ENCODE measurements at places on chromosomes 3 and 15. TPM values are rescaled to one million over a fixed set of nuclear protein-coding genes. Genes with fewer than 3 reads are reported as not detected.

Gene RPUSD2
- total RNA-seq, result 13.7 TPM

Gene IFT57
- 29.4 TPM for total RNA-seq

Gene ANKRD34C
- not detected for total RNA-seq

GRCh38 chr3:142898346-142899213, 9.7 kb upstream of the PCOLCE2 start:
- no peak for DNase-seq

Gene A4GNT
- not detected for total RNA-seq

Gene PPM1L
- total RNA-seq, result 2.7 TPM

GRCh38 chr15:77966540-77967234, 110.8 kb downstream of the TBC1D2B start:
- DNase-seq, result peak; percentile 67

DNA sequence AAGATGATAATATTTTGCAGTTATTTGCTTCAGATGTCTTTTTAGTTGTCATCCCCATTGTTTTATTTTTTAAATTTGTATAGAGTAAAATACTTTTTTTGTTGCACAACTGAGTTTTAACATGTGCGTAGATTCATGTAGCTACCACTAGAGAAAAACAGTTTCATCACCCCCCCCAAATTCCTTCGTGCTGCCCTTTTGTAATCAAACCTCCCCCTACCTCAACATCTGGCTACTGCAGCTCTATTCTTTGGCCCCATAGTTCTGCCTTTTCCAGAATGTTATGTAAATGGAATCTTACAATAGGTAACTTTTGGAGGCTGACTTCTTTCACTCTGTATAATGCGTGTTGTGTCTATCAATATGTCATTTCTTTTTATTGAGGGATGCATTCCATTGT, 232.0 kb upstream of the RASGRP1 start:
- DNase-seq, result no peak

GRCh38 chr15:91520850-91521249, 332.7 kb upstream of the SLCO3A1 start:
- no peak for DNase-seq

Gene KLF13
- 145 TPM for total RNA-seq

DNA sequence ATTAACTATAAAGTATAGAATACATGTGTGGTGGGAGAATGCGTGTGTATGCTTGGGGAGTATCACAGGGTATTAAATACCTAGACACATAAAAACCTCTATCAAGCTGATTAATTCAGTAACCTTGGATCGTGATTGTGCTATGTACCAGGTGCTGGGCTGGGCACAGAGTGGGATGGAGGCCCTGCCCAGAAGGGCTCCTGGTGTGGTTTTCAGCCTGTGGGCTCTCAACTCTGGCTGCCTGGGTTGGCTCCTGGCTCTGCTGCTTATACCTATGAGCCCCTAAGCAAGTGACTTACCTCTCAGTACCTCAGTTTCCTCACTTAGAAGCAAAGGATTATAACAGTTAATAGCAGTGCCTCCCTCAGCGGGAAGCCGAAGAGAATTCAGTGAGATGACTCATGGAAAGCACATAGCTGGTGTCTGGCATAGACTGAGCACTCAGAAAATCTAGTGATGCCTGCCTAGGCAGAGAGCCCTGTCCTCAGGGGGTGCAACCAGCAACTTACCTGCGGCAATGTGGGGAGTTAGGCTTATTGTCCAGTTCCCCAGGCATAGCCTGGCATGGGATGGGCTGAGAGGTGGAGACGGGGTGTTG, 90.6 kb upstream of the MYZAP start:
- no peak for DNase-seq

DNA sequence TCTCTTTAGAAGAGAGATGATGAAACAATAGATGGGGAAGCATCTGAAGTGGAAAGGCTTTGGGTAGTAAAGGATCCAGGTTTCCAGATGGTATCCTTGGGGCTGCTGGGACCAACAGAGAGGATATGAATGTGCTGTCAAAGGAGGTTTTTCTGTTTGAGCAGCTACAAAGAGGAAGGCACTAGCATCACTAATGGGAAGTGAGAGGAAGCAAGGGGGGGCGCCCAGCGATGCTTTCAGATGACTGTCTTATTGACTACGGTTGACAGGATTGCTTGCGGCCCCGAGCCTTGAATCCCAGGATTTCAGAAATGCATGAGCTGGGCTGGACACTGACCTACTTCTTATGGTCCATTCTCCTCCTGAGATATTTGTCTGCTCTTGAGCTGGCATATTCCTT, 103.8 kb upstream of the GALNT15 start:
- DNase-seq, result no peak

DNA sequence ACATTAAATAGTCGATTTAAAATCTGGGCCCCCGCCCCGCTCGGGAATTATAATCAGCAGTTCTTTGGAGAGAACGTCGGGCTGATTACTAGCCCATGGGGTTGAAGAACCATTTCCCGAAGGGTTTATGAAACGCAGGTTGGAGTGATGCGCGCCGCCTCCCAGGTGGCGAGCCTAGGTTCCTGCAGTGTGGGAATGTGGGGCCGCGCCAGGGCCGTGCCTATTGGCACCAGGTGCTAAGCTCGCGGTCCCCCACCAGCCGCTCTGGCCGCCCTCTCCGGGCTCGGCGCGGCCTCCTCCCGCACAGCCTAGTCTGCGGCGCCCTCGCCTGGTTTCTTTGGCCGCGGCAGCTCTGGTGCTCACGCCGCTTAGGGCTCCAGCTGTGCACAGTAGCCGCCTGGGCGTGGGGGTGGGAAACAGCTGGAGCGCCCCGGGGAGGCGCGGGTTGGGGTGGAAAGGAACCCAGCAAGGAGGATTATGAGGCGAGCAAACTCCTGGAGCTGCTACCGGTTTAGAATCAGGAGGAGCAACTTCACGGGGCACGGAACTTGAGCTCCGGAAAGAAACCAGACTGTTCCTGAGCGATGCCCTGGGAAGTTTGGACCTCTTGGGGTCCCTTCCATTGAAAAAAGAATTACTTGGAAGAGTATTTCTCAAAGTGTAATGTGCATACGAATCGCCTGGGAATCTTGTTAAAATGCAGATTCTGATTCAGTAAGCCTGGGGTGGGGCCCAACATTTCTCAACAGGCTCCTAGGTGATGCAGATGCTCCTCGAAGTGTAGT, 5.6 kb upstream of the MECOM start:
- peak; percentile 68 for DNase-seq

Gene IL17RD
- 0.14 TPM for total RNA-seq

DNA sequence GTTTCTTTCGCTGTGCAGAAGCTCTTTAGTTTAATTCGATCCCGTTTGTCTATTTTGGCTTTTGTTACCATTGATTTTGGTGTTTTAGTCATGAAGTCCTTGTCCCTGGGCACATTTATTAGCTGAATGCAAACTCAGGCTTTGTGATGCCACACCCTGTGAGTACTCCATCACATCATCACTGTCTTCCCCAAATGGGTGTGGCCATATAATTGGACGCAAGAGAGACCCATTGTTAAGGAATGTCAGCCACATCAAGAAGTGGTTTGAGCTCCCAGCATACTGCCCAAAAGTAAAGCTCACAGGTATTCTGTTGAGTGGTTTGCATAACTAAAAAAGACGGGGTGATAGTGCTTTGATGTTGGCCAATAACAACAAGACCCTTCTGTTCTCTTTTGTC, 245.7 kb downstream of the SV2B start:
- no peak for DNase-seq

DNA sequence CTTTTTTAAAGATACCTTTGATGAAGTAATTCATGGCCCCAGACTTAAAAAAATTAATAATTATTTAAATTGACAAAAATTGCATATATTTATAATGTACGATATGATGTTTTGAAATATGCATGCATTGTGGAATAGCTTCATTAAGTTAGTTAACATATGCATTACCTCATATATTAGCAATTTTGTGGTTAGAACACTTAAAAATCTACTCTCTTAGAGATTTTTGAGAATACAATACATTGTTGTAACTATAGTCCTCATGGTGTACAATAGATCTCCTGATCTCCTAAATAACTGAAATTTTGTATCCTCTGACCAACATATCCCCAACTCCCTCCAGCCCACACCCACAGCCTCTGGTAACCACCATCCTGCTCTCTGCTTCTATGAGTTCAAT, 104.1 kb downstream of the PEX5L start:
- no peak for DNase-seq

Gene SHF
- 12.5 TPM for total RNA-seq

Gene MKRN2OS
- total RNA-seq, result not detected

DNA sequence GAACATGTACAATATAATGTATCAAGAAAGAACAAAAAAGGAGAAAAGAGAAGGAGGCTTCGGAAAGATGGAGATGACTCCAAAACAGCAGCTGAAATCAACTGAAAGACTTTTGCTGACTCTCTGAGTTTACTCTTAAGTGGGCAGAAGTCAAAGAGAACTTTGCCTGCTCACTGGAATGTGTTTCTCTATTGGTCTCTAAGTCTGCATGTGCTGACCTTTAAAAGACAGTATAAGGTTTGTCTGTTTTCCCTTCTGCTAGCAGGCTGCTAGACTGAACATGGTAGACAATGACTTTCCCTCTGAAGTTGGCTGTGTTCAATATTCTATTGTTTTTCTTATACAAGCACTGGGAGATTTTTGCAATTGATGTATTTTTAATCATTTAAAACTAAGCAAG, 7.2 kb upstream of the MAP4 start:
- no peak for DNase-seq

DNA sequence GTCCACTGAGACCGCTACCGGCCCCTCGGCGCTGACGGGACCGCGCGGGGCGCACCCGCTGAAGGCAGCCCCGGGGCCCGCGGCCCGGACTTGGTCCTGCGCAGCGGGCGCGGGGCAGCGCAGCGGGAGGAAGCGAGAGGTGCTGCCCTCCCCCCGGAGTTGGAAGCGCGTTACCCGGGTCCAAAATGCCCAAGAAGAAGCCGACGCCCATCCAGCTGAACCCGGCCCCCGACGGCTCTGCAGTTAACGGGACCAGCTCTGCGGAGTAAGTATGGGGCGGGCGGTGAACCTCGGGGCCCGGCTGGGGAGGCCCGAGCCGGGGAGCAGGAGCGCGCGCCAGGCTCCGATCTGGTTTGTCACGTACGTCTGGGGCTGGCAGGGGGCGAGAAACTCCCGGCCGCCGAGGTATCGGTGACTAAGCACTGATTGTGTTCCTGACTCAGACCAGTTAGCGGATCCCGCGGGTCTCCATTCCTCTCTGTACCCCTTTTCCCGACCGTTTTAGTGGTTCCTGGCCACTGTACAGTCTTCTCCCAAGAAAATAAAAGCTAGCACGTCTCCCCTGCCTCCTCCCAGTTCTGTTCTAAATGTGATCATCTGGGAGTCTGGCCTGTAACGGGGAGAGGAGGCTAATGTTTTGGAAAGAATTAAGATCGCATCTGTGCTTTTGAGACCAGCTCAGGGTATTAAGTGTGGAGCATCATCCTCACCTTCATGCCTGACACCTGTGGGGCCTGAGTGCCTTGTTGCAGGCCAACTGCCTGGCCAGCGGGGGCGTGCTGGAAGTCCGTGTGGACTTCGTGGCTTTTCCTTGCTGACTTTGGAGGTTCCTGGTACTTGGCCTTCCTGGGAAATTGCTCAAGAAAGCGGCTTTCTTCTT, 691 bp downstream of the MAP2K1 start:
- peak; percentile 89 for DNase-seq

GRCh38 chr3:62755285-62755684, 119.9 kb downstream of the CADPS start:
- no peak for DNase-seq

- DNase-seq, result peak; percentile 39
Observed at GRCh38 chr3:100634493-100635272, 25.3 kb downstream of the ADGRG7 start.

Gene ALDH1A3
- total RNA-seq, result not detected

GRCh38 chr3:135383301-135383700, 582.2 kb upstream of the PPP2R3A start:
- no peak for DNase-seq
